ENCODE measurements at places on chromosomes 5 and 9.

GRCh38 chr9:36980148-36980974, 53.7 kb downstream of the PAX5 start:
- no peak for DNase-seq

DNA sequence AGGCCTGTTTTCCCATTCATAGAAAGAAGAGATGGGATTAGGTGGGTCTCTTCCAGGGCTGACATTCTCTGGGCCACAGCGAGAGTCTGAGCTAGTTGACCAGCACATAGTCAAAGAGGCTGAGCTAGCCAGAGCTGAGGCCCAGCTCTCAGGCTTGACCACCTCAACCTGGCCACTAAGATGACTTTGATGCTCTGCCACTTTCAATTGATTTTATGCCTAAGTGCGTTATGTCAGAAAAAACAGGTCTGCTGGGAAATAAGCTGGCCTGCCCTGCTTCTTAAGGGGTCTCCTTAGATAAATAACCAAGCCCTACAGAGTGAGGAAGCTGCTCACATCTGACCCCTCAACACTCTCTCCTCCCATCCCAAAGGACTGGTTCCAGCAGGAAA, 20.0 kb upstream of the RAB14 start:
- no peak for DNase-seq

DNA sequence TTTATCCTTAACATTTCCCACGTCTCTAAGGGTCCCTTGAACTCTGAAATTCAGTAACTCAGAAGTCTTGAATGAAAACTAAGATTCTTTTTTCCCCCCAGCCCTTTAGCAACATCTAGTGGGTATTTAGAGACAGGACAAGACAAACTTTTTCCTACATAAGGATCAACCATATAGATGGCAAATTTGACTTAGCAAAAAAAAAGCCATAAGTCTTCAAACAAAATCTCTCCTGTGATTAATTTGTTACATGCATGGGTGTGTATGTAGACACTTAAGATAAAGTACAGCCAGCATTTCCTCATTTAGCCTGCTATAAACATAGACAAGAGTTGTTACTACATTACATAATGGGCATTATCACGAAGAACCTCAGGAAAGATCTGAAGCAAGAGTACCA, 29.1 kb upstream of the ANKRD31 start:
- DNase-seq, result no peak

DNA sequence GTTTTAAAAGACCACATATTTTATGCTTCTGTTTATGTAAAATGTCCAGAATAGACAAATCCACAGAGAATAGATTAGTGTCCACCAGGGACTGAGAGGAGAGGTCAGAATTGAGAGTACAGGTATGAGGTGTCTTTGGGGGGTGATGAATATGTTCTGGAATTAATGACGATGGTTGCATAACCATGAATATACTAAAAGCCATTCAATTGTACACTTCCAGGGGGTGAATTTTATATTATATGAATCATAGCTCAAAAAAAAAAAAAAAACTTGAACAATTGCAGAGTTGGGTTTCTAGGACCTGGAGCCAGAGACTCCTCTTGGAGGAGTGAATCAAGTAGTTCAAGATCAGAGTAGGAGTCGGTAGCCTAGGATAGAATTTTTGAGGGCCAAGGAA, 57.8 kb upstream of the RUSC2 start:
- DNase-seq, result no peak
